ENCODE measurements at places on chromosomes 1 and 21.

DNA sequence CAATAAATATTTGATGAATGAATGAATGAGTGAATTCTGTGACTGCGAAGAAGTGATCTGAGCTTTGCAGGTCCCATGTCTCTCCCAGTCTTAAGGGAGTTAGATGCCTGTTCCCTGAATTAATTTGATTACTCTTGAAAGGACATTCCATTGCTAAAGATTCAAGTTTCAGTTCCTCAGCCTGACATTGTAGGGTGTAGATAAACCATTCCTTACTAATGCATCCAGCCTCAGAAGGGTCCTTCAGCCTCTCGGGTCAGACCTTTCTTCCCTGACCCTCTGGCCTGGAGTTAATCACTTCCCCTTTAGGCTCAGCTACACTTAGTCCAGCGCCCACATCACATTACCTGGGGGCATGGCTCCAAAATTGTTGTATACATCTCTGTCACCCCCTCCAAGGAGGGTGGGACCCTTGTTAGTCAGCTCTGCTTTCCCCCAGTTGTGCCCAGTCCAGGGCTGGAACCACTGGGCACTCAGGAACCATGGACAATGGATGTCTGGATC is 2.6 kb downstream of the INSRR start:
- no peak for DNase-seq

GRCh38 chr1:161725908-161726472 is 4.6 kb downstream of the FCRLB start:
- peak; percentile 26 for DNase-seq

- peak; percentile 89 for DNase-seq
These were observed at the start of gene ATP6V0B for GRCh38 chr1:43974443-43975248. Gene ATP6V0B (plus strand): TSS chr1:43974960. CDS start chr1:43975041, 81 bp downstream.

GRCh38 chr1:245572709-245573108 is 417.9 kb downstream of the KIF26B start:
- DNase-seq: no peak

DNA sequence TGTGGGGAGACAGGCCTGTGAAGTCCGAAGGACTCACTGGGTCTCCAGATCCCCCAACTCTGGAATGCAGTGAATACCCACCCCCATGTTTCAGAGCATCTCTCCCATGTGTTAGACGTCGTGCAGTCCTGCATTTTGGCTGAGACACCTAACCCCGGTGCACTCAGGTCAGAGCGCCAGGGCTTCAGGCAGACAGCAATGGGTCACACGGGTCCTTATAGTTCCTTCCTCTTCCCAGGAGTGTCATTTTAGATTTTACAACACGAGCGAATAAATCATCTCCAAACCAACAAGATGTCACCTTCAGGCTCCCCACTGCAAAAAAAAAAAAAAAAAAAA is 5.1 kb downstream of the PRRX1 start:
- DNase-seq: no peak

DNA sequence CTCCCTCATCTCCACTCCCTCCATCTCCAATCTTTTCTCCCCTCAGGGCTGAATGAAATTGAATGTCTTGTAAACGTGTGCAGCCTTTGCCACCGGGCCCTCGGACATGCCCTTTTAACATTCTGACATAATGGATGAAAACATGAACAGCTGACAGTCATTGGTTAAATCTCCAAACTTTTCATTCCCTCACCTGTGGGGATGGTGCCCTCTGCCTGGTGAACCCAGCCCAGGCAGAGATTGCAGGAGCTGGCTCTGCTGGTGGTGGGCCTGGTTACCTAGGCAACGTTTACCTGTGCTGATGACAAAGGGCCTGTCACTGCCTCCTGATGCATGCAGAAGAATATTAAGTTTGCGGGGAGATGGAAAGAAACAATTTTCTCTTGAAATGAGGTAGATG is 21.3 kb downstream of the ST6GALNAC3 start:
- DNase-seq: no peak

- no peak for DNase-seq
These were observed 25.8 kb upstream of the EVA1B start for GRCh38 chr1:36349241-36349671.

- DNase-seq: no peak
These were observed 7.3 kb downstream of the PLEKHO1 start for GRCh38 chr1:150156868-150157603.

DNA sequence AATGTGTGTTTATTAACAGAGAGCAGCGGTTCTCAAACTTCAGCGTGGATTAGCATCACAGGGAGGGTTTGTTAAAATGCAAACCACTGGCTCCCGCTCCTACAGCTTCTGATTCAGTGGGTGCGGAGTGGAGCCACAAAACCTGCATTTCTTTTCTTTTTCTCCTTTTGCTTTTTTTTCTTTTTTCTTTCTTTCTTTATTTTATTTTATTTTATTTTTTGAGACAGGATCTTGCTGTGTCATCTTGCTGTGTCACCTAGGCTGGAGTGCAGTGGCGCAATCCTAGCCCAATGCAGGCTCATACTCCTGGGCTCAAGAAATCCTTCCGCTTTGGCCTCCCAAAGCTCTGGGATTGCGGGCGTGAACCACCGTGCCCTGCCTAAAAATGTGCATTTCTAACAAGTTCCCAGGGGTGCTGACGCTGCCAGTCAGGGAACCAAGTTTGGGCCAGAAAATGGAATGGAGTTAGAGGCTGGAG is 20.9 kb upstream of the SLC1A7 start:
- DNase-seq: no peak

DNA sequence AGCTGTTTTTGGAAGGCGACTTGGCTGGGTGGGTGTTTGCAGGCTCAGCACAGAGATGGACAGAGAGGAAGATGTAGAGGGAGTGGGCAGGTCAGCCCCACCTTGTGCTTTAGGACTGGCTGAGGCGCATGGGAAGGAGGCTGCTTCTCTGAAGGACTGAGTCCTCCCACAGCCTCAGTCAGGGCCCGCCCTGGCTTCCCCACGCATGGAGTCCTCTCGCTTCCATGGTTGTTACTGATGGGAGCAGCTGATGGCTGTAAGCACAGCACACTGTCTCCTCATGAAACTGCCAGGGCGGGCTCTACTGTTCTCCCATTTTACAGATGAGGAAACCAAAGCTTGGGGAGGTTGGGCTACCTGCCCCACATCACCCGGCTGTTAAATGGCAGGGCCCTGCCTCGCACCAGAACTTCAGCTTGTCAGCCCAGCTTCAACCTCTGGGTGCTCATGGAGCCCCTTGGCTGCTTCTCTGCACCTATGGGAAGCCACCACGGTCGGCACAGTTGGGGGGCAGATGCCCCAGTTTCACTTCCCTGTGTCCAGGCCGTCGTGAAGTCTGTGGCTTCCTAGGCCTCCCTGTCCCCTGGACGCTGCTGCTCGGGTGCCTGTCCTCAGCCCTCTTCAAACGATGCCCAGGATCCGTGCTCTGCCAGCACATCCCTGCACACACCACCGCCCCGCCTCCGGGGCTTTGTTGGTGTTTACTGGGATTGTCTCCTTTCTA is 2.4 kb downstream of the TMEM201 start:
- no peak for DNase-seq

DNA sequence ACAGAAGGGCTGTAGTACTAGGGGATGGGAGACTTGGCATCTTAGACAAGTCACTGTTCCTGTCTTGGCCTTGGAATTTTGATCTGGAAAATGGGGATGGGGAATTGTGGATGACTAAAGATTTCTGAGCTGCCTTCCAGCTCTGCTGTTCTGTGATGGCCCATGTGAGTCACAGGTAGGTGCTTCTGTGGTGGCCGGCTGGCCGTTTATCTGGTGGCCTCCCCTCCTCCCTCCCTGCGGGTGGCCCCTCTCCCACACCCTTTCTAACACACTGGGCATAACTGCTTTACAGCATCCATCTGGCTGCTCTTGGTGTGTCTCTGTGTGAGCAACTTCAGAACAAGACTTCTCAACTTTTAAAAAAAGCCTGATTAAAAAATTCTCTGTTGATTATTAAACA is 35.9 kb downstream of the KCNA2 start:
- no peak for DNase-seq

GRCh38 chr1:108533351-108534083 is 26.4 kb upstream of the EEIG2 start:
- no peak for DNase-seq

GRCh38 chr1:201357636-201358348 is 19.7 kb downstream of the TNNT2 start:
- DNase-seq: no peak

GRCh38 chr1:203711251-203712007 is 53.6 kb upstream of the LAX1 start:
- no peak for DNase-seq

DNA sequence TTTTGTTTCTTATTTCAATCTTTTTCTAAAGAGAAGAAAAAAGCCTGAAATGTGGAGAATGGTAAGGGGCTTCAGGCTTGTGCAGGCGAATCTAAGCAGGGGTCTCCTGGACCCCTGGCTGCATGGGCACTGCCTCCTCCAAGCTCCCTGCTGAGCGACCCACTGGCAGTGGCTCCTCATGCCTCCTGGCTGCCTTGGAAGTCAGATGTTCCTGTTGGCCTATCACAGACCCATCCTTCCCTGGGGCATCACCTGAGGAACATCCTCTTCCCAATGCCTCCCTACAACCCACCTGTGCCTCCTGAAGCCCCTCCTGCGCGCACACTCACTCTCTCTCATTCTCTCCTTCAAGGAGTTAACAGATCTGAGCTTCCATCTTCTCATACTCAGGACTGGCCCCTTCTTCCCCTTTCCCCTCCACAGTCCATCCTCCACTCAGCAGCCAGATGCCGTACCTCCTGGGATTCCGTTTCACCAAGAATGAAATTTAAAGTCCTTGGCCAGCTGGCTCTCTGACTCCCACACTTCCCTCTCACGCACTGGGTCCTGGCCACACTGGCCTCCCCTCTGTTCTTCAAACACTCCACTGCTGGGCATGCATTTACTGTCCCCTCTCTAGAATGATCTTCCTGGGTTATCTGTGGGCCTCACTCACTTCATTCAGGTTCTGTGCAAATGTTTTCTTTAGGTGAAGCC is 41.7 kb downstream of the AZIN2 start:
- DNase-seq: no peak

- no peak for DNase-seq
These were observed 422.8 kb downstream of the CAMTA1 start for GRCh38 chr1:7207875-7208646.

GRCh38 chr1:84347932-84348555 is 46.5 kb downstream of the SAMD13 start:
- no peak for DNase-seq

GRCh38 chr1:12460911-12461621 is 156.9 kb downstream of the DHRS3 start:
- no peak for DNase-seq

GRCh38 chr1:165960136-165960535 is 132.7 kb downstream of the UCK2 start:
- DNase-seq: no peak

DNA sequence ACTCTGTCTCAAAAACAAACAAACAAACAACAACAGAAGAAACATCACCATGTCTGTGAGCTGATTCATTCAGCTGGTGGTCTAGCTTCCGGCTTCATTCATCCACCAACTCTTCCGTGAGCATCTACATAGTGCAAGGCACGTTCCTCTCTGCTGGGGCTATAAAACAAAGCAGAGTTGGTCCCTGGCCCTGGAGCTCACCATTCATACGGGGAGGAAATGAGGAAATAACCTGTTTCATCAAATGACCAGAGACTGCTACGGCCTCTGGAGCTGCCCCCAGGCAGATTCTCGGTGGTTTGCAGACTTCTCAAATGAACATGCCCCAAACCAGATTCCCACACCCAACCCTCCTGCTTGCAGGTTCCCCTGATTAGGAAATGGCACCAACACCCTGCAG is 41.0 kb upstream of the ID3 start:
- no peak for DNase-seq

GRCh38 chr21:44425895-44426662 is 29.2 kb upstream of the LRRC3 start:
- DNase-seq: no peak

- DNase-seq: no peak
These were observed 1.3 kb upstream of the TOMM20 start for GRCh38 chr1:235129774-235130570.
